Forelimb muscle (tissue), 1 donor: ENCODE measurements at places on chromosomes 1 and 21. TPM values are rescaled to one million over a fixed set of nuclear protein-coding genes. Genes with fewer than 3 reads are reported as not detected.

- no peak for DNase-seq
These were observed 30.8 kb downstream of the RNF19B start for GRCh38 chr1:32933742-32934322.

Gene CNR2
- 0.06 TPM for polyA plus RNA-seq

Gene TEKT2
- polyA plus RNA-seq = 0.24 TPM

Gene XCL1
- polyA plus RNA-seq = 0.19 TPM

- DNase-seq = no peak
These were observed 21.8 kb downstream of the EDN2 start for GRCh38 chr1:41462680-41463004.

DNA sequence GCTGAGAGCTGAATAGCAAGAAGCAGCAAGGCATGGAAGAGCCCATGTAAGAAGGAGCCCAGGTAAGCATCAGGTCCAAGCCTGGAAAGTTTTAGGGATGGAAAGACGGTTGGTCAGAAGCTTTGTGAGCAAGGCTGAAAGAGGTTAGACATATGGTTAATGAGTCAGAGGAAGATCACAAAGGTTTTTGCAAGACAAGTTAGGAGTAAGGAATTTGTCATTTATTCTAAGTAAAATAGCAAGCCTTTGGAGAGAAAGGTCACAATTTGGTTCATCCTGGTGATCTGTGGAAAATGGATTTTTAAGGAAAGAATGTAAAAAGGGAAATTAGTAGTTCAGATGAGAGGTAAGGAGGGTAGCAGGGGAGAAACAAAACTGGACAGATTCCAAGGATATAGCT, 106.7 kb downstream of the DPYD start:
- no peak for DNase-seq

- no peak for DNase-seq
These were observed 188.1 kb upstream of the SAMSN1 start for GRCh38 chr21:14734191-14734590.

DNA sequence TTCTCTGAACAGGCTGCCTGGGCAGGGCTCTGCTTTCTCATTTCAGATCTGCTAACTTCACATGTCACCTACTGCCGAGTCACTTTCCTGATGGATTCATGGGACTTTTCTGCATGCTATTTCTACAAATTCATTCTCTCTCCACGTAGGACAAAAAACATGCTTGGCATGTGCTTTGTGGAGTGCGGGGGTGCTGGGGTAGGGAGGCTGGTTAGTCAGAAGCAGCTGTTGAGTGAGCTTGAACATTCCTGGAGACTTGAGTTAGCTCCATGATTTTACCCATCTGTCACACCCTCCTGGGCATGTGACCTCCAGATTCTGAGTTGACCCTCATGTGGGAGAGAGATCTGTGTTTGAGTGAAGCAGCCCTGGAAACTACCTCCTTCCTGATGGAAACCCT, 71.4 kb downstream of the UCK2 start:
- DNase-seq = no peak

Gene KCNA2
- 0.71 TPM for polyA plus RNA-seq

DNA sequence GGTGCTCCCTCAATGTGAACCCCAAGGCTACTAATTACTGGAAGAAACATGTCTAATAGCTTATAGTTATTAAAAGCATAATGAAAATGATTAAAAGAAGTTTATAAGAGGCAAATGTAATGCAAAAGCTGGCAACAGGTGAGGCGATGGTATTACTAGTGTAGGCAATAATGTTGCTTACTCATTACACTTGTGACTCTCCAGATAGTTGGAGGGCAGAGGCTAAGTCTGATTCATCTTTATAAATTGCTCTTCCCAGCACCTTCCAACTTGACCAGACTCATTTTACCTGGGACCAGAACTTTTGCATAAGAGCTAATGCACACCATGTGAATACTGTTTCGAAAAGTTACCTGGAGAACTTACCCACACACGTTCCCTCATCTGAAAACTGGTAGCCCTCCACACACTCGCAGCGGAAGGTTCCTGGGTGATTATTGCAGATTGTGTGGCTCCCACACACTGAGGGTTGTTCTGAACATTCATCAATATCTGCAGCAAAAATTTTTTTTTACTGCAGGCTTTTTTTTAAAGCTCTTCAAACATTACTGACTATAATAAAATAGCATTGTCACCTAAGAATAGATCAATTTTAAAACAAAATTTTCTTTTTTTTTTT, 48.0 kb downstream of the NID1 start:
- DNase-seq = no peak

DNA sequence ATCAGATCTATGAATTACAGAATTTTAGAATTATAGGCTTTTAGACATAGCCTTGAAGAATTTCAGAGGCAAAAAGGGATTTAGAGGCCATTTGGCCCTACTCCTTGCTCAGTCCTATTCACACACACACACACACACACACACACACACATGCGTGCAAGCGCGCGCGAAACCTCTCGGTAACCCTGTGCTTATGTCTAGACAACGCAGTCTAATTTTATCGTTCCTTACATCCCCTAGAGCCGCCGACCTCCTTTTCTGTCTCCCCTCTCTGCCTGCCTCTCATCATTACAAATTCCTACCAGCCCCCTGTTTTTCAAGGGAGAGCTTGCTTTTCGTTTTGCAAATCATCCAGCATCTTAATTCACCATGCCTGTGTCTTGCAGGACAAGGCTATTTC, 252.1 kb downstream of the FOXD2 start:
- no peak for DNase-seq

GRCh38 chr1:153774780-153775457, at the start of gene SLC27A3:
TSS of gene SLC27A3 (plus strand) at chr1:153775407. CDS start at chr1:153775498, 91 bp downstream.
- DNase-seq = peak; percentile 51

Gene ARHGEF10L
- polyA plus RNA-seq = 23.2 TPM

Gene RNU1-2
- not detected for polyA plus RNA-seq

DNA sequence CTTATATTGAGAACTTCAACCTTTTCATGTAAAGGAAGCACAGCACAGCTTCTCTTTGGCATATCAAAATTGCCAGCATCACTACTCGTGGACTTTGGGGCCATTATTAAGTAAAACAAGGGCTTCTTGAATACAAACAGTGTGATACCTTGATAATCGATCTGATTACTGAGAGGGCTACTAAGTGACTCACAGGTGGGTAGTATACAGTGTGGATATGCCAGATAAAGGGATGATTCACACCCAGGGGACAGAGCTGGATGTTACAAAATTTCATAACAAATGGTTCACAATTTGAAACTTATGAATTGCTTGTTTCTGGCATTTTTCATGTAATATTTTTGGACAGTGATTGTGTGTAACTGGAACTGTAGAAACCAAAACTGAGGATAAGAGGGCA, 15.4 kb downstream of the HDAC1 start:
- no peak for DNase-seq

DNA sequence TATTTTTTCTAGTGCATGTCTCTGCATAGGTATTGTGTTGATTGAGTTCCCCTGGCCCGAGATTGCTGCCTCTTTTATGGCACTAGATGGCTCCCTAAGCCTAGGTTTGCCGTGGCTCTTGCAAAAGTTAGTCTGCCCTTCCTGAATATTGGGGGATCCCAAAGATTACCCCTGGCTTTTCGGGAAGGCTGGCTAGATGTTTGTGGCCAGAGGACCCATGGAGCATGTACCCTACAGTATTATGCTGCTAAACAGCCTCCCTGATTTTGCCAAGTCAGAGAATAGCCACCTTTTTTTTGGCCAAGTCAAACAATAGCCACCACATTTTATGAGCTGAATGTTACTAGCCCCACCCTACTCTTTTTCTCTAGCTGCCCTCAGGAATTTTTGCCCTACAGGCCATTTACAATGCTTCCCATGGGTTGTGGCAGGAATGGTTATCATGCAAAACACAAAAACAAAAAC, 343.2 kb downstream of the OLFM3 start:
- DNase-seq = no peak

Gene ICOSLG
- polyA plus RNA-seq = 6.3 TPM

DNA sequence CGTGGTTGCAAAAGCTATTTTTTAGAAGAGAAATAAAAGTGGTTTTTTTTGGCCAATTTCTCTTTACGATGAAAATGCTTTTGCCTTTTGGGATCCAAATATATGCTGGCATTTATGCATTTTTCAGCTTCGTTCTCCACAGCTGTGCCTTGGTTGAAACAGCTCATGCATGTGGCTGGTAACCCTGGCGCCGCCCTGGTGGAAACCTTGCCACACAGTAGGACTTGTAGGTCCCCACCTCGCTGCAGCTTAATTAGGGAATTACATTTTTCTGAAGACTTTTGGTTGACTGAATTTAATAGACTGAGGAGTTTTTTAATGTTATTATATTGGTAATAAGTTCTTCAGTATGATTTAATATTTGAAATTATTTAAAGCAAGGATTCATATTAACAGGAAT, 12.7 kb upstream of the PCP4 start:
- DNase-seq = no peak

Gene CACNA1E
- 0.32 TPM for polyA plus RNA-seq
